Small intestine (tissue), 16 donors: ENCODE measurements at places on chromosomes 2 and 18. TPM values are rescaled to one million over a fixed set of nuclear protein-coding genes. Genes with fewer than 3 reads are reported as not detected.

NEUROD1 gene
- polyA plus RNA-seq, result 3.8 TPM

KCNF1 gene
- polyA plus RNA-seq, result not detected

ZNF385B gene
- 0.22 TPM for polyA plus RNA-seq

FNDC4 gene
- 2.0 TPM for polyA plus RNA-seq

ARHGEF4 gene
- 0.22 TPM for polyA plus RNA-seq

GCG gene
- polyA plus RNA-seq, result 15.5 TPM

DHRS9 gene
- polyA plus RNA-seq, result 1.1 TPM

IMPACT gene
- polyA plus RNA-seq, result 14.8 TPM

SOWAHC gene
- 19.8 TPM for polyA plus RNA-seq

GKN2 gene
- not detected for polyA plus RNA-seq

RAB1A gene
- 271 TPM for polyA plus RNA-seq

GNAL gene
- 0.81 TPM for polyA plus RNA-seq

LBX2 gene
- polyA plus RNA-seq, result 37.5 TPM

COL4A4 gene
- polyA plus RNA-seq, result 0.21 TPM

CLEC4F gene
- polyA plus RNA-seq, result 0.22 TPM

SNTG2 gene
- 0.25 TPM for polyA plus RNA-seq

ABCB11 gene
- polyA plus RNA-seq, result not detected

PTH2R gene
- not detected for polyA plus RNA-seq

ONECUT2 gene
- polyA plus RNA-seq, result 6.9 TPM

UGT1A5 gene
- not detected for polyA plus RNA-seq

ACVR1C gene
- 1.4 TPM for polyA plus RNA-seq

C1QL2 gene
- polyA plus RNA-seq, result not detected

SERPINB7 gene
- polyA plus RNA-seq, result not detected
